ENCODE measurements at places on chromosomes 4 and X.

DNA sequence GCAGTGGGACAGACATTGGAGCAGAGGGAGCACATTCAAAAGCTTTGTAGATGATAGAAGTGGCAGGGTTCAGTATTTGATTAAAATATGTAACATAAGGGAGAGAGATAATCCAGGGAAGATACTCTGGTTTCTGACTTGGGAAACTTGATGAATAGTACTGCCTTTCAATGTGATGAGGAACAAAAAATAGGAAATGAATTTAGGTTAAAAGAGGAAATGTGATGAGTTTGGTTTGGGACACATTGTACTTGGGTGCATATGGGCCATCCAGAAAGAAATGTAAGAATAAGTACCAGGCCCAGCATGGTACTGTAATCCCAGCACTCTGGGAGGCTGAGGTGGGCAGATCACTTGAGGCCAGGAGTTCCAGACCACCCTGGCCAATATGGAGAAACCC, 20.9 kb upstream of the NDNF start:
- DNase-seq, result no peak

DNA sequence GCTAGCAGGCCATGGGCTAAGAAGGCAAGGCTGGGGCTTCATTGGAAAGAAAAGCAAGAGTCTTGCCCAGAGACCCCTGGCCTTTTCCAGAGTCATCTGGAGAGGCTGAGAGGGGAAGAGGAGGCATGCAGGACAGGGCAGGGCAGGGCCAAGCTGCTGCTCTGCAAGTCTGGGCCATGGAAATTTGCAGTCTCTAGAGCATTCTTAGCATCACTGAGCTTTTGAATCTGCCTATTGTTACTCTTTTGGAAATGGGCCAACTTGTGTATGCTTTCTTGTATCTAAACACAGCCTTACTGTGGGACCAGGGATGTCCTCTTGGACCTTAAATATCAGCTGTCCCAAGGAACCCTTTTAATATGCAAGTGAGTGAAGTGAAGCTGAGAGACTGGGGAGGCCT, 560.5 kb downstream of the MID1IP1 start:
- DNase-seq, result no peak

GRCh38 chrX:8743126-8743732, 11.3 kb upstream of the ANOS1 start:
- no peak for DNase-seq

DNA sequence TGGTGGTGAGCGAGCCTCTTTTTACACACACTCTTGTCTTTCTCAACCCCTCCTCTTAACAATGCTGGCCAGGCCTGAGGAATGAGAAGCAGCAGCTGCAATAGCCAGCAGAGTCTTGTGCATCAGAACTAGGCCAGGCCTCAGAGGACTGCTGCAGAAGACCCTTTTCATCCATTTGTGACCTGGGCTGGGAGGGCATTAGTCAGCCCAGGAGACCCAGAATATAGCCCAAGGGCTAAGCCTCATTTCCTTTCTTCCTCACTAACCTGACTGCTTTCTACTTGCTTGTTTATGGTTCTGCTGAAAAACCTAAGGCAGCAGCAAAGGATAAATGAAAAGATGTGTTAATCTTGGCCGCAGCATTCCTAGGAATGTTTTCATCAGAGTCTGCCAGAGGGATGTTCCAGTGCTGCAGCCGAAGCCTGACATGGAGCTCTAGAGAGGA, 254.7 kb upstream of the AR start:
- DNase-seq, result no peak

- no peak for DNase-seq
These were observed 475.2 kb downstream of the RPA4 start for GRCh38 chrX:97358941-97359340.

- DNase-seq, result no peak
These were observed 128.0 kb downstream of the AFAP1 start for GRCh38 chr4:7811536-7812191.

- DNase-seq, result no peak
These were observed 370.8 kb upstream of the DIPK2B start for GRCh38 chrX:45571453-45571852.

GRCh38 chr4:39987485-39987884, 9.8 kb upstream of the PDS5A start:
- DNase-seq, result no peak

DNA sequence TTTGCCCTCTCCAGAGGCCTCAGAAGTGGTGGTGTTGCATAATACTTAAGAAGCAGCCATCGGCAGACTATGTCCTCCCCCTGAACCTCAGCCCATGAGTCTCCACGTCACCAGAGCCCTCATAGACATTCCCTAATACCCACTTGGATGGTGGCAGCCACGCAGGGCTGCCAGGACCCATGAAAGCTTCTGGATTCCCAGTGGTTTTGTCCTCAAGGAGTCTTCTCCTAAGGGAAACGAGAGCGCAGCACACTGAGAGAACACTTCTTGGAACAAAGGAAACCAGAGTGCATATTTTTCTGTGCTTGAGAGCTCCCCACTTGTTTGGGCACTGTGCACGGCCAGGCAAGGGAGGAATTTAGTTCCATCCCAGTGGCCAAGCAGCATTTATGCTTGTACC, 204.1 kb upstream of the DMD start:
- no peak for DNase-seq
